Activated T-helper 2 cell treated with anti-CD3 and anti-CD28 coated beads, Interferon-gamma antibody, Interleukin-2, Interleukin-4, amounts not matched to agents 10 μg/mL and 5 μg/mL and 100 μg/mL, durations not matched to agents 14 hours and 24 hours and 36 hours (primary cell): ENCODE measurements at places on chromosomes 3 and 15.

DNA sequence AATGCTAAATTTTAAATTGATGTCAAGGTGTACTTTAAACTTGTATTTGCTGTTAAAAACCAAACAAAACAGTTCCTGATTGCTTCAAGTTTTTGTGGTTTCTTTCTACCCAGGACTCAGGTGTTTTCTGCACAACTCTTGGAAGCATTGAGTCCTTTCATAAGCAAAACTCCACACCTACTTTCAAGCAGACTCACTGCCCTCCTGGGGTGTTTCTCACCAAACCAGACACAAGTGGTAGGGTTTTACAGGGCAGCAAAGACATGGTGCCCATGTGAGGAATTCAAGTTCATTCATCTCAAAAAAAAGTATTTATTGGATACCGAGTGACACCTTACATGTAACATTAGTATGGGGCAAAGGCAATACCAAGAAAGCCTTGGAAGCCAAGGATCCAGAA, 146.7 kb upstream of the BNIP2 start:
- DNase-seq = no peak

GRCh38 chr3:120163816-120164215, 69.6 kb upstream of the GSK3B start:
- DNase-seq = no peak

DNA sequence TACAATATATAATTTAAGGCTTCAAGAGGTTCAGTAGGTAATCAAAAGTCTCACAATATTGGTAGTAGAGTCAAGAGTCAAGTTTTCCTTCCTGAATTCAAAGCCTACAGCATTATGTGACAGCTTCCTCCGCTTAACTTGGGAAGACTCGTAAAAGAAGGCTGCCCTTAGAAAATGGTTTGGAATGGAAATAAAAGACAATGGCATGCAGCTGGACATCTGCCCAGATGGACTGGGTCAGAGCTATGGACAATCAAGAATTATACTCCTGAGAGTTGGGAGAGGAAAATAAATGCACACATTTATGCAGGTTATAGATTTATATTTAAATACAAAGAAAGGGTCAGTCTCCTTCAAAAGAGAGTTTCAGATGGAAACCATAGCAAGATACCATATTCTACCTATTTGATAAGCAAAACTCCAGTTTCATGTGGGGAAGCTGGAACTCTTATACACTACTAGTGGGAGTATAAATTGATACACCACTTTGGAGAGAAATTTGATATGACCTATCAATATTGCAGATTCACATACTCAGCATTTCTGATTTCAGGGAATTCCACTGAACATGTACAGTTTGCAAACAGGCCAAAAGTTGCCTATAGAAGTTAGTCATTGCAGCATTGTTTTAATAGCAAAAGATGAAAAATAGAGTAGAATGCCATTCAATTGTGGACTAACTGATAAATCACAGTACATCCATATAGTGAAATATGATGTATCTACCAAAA, 6.1 kb downstream of the CRYBG3 start:
- no peak for DNase-seq

DNA sequence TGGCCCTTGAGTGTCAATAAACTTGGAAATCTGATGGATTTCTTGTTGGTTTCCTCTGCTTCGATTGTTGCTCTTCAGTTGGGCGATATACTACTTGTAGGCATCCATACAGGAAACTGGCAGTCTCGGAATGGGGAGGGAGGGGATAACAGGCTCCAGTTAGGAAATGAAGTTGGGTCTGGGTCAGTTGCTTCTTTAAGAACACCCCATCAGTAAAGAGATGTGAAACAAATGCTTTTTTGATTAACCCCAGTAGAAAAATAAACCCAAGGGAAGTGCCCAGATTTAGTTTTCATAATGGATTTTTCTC, 681 bp downstream of the CHMP2B start:
- no peak for DNase-seq

DNA sequence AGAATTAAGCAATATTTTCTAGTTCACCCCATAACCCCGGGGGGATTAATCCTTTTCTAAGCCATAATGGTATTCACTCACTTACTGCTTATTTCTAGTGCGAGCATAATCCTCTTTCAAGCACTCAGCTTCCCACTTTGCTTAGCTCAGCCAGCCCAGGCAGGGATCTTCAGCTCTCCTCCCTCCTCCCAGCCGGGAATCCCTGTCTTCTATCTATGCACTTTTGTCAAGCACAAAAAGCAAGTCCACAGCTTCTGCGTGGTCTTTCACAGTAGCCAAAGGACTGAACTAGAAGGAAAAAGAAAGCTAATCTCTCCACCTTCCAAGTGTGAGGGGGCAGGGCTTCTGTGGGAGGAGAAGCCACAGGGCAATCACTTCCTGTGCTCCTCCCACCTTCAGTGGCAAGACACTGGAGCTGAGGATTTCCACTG, 62.8 kb downstream of the PEX5L start:
- no peak for DNase-seq

DNA sequence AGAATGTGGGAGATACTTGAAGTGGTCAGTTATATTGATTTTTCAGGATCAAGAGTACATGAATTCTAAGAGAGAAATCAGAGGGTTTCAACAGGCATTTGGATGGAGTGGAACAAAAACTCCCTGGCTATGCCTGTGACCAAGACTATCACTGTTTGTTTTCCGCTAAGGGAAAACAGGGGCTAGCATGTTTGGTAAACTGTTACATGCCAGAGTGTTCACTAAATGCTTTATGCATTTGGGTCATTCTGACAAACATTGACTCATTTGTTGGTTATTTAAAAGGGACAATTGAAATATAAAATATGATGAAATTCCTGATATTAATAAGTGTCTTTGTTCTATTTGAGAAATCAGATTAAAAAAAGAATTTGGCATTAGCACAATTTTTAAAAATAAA, 603.9 kb upstream of the KCNMB2 start:
- DNase-seq = no peak

GRCh38 chr3:119292666-119293065, 1.5 kb upstream of the ARHGAP31 start:
- DNase-seq = no peak

- DNase-seq = no peak
These were observed 141.6 kb upstream of the SPRED1 start for GRCh38 chr15:38111070-38111469.

- DNase-seq = no peak
These were observed 616.6 kb downstream of the NAALADL2 start for GRCh38 chr3:175475765-175476164.

DNA sequence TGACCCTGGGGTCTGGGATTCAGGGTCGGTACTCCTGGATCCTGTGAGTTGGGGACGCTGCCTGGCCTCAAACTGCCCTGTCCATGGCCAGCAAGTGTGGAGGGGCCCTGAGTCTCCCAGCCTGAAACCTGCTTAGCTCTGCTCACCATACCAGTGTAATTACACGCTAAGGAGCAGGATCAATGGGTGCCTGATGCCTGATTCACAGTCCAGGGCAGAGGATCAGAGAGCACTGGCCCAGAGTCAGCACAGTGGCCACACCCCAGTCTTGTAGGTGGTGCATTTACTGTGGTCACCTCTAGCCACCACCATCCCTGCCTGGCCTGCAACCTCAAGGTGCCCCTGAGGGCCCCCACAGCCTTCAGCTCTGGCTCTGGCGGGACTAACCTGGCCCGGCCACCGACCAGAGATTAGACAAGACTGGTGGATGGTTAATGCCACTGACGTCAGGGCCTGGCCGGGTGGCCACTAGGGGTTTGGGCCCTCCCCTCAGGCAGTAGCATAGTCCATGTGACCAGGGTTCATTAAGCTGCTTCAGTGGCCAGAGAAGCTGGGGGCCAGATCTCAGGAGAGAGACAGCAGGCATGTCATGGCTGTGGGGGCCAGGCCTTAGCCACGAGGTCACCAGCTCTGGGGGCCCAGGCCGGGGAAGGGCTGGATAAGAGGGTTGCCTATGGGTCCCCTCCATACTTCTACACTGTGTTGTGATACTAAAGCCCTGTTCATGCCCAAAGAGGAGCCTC, 3.3 kb upstream of the SLC38A3 start:
- no peak for DNase-seq

DNA sequence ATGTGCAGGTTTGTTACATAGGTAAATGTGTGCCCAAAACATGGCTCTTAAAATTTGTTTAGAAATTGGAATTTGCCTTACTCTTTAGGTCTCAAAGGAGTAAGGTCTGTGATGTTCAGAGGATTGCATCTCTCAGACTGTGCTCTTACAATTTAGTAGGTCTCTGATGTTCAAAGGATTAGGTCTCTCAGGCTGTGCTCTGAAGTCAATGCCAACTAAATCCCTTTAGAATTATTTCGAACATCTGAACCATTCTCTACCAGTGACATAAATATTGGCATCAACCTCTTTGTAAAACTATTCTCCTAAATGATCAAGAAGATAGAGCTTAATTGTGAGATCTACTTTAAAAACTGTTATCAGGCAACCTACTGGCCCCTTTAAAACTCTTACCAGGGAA, at the start of gene OR5K1:
TSS of gene OR5K1 (plus strand) at position 301 of the 400 bp plus-strand sequence. CDS start 6,376 bp downstream, outside the sequence.
- no peak for DNase-seq

DNA sequence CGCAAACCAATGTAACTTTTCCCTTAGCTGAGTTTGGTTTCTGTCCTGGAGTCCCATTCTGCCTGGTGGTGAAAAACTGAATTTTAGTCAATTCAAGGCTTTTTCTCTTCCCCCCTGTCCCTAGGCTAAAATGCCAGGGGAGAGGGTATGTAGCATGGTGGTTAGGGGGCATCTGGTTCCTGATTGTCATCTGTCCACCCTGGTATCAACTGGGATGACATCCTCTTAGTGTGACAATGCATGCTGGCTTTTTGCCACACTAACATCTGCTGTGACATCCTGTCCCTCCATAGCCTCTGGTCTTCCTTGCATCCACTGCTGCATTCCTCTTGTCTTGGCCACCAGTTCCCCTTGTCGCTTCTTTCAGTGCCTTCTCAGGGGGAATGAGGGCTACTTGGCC, 73.7 kb downstream of the ABHD5 start:
- no peak for DNase-seq

GRCh38 chr3:196440696-196441095, 8.5 kb upstream of the UBXN7 start:
- no peak for DNase-seq

GRCh38 chr15:29048011-29048410, 162.2 kb downstream of the APBA2 start:
- DNase-seq = no peak

GRCh38 chr3:101954361-101954760, 105.0 kb downstream of the NFKBIZ start:
- no peak for DNase-seq

DNA sequence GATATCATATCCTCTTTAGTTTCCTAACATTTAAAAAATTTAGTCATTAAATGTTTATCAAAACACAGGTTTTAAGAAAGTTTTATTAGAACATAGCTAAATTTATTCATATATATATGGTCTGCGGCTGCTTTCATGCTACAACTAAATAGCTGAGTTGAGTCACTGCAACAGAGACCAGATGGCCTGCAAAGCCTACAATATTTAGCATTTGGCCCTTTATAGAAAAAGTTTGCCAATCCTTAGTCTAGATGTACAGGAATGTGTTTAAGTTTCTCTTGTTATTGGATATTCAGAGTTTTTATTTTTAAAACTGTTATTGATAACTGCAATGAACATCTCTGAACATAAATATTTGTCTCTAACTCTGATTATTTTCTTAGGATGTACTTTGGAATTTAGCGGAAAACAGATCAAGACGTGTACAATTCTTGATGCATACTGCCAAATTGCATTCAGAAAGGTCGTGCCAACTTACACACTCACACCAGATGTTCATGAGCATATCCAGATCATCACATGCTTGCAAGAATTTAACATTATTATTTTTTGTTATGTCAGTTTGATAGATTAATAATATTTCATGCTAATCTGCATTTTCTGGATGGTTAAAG, 157.9 kb downstream of the STAC start:
- no peak for DNase-seq

DNA sequence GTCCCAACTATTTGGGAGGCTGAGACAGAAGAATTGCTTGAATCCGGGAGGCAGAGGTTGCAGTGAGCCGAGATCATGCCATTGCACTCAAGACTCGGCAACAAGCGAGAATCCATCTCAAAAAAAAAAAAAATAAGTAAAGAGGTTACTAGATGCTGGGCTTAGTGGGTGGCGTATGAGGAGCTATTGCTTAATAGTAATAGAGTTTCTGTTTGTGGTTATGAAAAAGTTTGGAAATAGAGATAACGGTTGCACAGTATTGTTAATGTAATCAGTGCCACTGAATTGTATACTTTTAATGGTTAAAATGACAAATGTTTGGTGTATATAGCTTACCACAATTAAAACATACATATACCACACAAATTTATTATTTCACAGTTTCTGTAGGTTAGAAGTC, 14.7 kb upstream of the HHATL start:
- no peak for DNase-seq

DNA sequence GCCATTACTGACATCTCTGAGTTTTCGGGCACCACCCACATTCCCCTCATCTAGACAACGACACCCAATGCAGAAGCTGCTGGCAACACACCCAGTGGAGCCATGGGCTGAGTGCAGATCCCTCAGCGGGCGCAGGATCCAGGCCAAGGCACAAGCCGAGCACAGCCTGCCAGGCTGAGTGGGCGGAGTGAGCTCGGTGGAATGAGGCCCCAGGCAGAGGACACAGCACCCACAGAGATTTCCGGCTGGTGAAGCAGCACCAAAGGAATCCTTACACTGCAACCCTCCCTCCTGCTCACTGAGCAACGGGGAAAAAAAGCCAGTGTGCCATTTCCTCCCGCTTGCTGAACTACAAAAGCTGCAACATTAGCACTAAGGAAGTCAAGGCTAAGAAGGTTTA, 34.3 kb downstream of the ZMAT3 start:
- DNase-seq = peak; percentile 40

DNA sequence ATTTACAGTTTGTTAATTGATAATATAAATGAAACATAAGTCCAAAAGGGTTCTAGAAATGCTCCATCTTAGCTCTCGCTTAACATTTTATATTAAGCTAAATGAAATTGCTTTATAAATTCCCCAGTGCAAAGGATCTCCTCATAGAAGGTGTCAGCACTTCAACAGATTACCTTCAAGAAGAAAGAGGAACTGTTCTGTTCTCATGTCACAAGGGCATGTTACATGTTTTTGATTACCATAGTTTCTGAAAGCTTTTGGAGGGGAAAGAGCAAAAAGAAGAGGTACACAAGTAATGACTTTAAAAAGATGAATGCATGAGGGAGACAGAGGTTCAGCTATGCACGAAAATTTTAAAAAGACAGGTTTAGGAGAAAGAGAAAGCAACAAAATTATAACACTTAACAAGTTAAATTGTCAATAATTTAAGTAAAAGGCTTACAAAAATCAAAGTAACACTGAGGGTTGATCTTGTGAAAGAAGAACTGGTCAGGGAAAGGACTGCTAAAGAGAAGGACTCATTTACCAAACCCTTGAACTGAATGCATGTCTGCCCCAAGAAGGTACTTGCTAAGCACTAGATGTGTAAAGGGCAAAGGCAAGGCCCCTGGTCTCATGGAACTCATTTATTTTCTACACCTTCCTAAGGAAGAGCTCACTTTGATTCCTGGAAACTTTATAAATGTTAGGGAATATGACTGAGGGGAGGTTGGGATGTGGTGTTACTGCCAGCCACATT, 45.1 kb downstream of the CCDC191 start:
- no peak for DNase-seq

DNA sequence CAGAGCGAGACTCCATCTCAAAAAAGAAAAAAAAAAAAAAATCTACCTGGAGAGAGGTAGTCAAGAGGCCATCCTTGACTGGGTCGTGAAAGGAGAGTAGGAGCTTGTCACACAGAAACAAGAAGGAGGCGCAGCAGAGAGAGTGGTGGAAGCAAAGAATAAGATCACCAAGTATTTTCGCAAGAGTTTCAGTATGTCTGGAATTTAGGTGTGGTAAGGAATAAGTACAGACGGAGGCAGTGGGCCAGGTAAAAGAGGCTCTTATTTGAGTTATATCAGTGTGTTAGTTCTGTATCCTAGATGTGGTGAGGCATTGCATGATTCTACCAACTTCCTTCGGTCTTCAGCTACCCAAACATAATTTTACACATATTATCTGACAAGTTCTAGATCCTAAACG, 14.6 kb upstream of the ATP10A start:
- no peak for DNase-seq
